ENCODE measurements at places on chromosomes 13 and 19.

DNA sequence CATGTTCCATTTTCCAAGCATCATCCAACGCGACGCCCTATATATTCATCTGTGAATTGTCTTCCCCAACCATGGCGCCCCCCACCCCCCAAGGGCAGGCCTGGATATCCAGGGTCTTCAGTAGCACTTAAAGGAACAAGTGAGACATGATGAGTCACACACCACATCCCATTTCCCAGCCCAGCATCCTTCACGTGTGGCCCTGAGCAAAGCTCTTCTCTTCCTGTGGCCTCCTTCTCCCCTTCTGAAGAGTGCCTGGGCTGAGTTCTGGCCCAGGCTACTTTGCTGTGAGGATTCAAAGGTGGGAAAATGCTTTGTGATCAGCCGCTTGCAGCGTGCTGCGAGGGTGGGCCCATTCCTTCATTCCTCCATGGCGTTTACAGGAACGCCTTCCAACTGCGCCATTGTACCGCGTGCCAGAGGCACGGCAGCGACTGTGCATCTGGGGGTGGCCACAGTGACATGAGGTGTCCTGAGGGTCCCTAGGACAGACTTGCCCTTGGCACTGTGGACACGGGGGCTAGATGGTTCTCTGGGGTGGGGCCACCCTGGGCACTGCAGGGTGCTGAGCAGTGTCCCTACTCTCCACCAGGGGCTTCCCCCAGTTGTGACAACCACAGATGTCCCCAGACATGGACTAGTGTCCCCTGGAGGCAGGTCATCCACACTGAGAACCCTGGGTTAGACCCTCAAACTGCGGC is 11.7 kb downstream of the PLIN4 start:
- DNase-seq, result peak; percentile 57
- no peak overlapping the region for H3K27ac ChIP-seq
- H3K4me1 ChIP-seq, result peaks cover 4% of the 10 kb centered on the region
- H3K36me3 ChIP-seq, result peaks cover 8% of the 10 kb centered on the region

- H3K36me3 ChIP-seq, result peaks cover 70% of the 10 kb centered on the region
- no peak overlapping the region for H3K27ac ChIP-seq
- H3K4me1 ChIP-seq, result peaks cover 12% of the 10 kb centered on the region
- no peak overlapping the region for H3K4me3 ChIP-seq
- no peaks in the 10 kb centered on the region for H3K27me3 ChIP-seq
- DNase-seq, result no peak
Measured at GRCh38 chr19:46378268-46378667, 31.4 kb downstream of the PPP5C start.

DNA sequence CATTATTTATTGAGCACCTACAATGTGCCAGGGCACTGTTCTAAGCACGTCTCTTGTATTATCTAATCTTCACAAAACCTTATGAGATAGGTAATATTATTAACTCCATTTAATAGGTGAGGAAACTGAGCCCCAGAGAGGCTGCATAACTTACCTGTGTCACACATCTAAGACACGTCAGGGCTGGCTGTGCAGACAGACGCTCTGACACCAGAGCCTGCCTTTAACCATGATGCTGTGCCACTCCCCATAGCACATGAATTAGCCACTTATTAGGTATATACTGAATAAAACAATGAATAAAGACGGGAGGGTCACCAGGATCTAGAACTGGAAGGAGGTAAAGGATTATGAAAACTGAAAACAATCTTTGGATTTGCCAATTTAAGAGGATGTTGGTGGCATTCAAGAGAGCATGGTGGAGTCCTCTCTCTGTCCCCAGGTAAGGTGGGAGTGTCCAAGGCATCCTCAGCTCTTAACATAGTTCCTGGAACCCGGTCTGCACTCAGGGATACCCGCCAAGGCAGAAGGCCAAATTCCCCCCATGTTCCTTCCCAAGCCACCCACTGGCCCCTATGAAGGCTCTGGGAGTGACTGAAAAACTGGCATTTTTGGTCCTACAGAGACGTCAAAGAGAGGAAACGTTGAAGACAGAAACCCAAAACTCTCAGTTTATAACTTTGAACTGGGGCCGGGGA is 479.7 kb downstream of the FOXO1 start:
- no peak overlapping the region for H3K27ac ChIP-seq
- H3K27me3 ChIP-seq, result no peaks in the 10 kb centered on the region
- no peak overlapping the region for H3K4me3 ChIP-seq
- H3K4me1 ChIP-seq, result peaks cover 14% of the 10 kb centered on the region
- H3K36me3 ChIP-seq, result no peaks in the 10 kb centered on the region
- DNase-seq, result no peak

GRCh38 chr13:111664696-111665095 is 344.3 kb downstream of the TEX29 start:
- H3K36me3 ChIP-seq, result no peaks in the 10 kb centered on the region
- no peak overlapping the region for H3K4me3 ChIP-seq
- H3K27ac ChIP-seq, result no peak overlapping the region
- no peaks in the 10 kb centered on the region for H3K4me1 ChIP-seq

GRCh38 chr13:95146486-95146885 is 154.8 kb downstream of the ABCC4 start:
- peaks cover 7% of the 10 kb centered on the region for H3K4me1 ChIP-seq
- no peak overlapping the region for H3K4me3 ChIP-seq
- H3K27me3 ChIP-seq, result no peaks in the 10 kb centered on the region

- peak; percentile 5 for DNase-seq
- H3K27me3 ChIP-seq, result peaks cover 43% of the 10 kb centered on the region
- no peak overlapping the region for H3K27ac ChIP-seq
- H3K4me1 ChIP-seq, result no peaks in the 10 kb centered on the region
Measured at GRCh38 chr19:41997851-41998229, 3.8 kb upstream of the ATP1A3 start.

- no peak overlapping the region for H3K27ac ChIP-seq
- DNase-seq, result no peak
- H3K27me3 ChIP-seq, result no peaks in the 10 kb centered on the region
- H3K4me1 ChIP-seq, result no peaks in the 10 kb centered on the region
Measured at GRCh38 chr13:43802511-43802910, 15.7 kb upstream of the ENOX1 start.

GRCh38 chr13:27353166-27353583 is 71.2 kb upstream of the GTF3A start:
- H3K36me3 ChIP-seq, result no peaks in the 10 kb centered on the region
- H3K27me3 ChIP-seq, result no peaks in the 10 kb centered on the region
- no peaks in the 10 kb centered on the region for H3K4me1 ChIP-seq

DNA sequence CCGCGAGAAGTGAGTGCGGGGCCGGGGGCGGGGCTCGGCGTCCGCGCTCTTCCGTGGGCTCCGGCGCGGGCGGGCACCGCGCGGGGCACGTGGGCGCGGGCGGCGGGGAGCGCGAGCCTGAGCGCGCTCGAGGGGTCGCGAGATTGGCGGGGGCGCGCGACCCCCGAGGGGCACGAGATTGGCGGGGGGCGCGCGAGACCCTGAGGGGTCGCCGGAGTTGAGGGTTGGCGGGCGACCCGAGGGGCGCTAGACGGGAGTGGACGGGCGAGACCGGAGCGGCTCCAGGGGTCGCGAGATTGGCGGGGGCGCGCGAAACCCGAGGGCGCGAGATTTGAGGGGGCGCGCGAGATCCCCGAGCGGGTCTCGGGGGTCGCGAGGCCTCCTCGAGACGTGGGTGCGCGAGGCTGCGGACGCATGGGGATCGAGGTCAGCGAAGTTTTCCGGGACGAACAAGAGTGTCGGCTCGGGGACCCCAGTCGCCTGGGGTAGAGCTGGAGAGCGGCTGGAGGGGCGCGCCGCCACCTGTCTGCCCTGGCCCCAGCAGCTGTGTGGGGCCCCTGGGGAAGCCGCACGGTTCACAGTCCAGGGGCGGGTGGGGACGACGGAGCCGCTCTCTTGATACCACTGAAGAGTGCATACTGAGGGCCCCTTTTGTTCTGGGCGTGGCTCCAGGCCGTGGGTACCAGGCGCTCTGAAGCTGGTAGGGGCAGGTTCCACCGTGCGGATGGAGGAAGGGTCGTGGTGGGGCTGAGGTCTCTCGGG is 682 bp downstream of the SSBP4 start:
- H3K36me3 ChIP-seq, result no peaks in the 10 kb centered on the region
- H3K4me1 ChIP-seq, result peaks cover 69% of the 10 kb centered on the region
- no peak for DNase-seq
- H3K4me3 ChIP-seq, result peak overlapping the region; percentile 48
- no peaks in the 10 kb centered on the region for H3K27me3 ChIP-seq

DNA sequence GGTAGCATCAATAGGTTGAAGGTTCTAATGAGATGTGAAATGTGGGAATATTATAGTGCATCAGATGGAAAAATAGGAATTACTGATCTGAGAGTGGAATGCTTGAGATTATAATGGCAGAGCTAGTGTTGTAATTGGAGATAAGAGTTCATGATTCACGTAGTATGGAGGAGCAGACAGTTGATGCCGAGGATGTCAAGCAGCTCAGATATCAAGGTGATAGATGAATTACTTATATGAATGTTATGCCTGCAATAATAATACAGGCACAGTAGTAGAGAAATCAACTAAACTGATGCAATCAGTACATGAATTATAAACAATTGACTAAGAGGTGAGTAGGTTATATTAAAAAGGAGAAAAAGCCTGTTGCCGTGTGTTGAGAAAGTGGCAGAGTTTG is 793.2 kb upstream of the GPC6 start:
- no peaks in the 10 kb centered on the region for H3K36me3 ChIP-seq
- no peaks in the 10 kb centered on the region for H3K27me3 ChIP-seq
- no peak overlapping the region for H3K4me3 ChIP-seq
- H3K4me1 ChIP-seq, result no peaks in the 10 kb centered on the region
- DNase-seq, result no peak

DNA sequence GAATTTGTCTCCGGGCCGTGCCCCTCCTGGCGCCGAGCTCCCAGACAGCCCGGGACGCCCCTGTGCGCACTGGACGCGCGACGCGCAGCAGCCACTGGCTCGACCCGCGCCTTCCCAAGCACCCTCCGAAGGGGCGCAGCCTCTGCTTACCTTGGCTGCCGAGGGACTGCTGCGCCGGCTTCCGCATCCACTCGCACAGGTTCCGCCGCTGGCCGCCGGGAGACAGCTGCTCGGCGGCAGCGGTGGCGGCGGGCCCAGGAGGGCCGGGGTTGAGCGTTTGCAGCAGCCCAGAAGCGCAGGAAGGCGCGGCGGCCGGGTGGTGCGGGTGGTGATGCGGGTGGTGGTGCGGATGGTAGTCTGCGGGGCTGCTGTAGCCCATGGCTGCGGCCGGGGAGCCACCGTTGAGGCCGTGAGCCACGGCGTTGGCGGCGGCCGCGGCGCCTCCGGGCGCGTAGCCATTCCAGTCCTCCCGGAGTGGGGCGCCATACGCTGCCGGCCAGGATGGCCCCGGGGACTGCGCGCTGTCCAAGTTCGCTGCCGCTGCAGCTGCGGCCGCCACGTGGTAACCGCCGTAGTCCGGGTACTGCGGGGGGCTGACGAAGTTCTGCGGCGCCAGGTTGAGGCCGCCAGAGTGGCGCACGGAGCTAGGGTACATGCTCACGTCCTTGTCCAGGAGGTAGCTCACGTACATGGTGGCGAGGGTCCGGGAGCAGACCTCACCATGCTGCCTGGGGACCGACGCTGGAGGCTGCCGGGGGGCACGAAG is 616 bp downstream of the CDX2 start:
- H3K4me3 ChIP-seq, result peak overlapping the region; percentile 62
- H3K4me1 ChIP-seq, result peaks cover 37% of the 10 kb centered on the region
- no peak overlapping the region for H3K27ac ChIP-seq
- DNase-seq, result peak; percentile 68
- peaks cover 51% of the 10 kb centered on the region for H3K27me3 ChIP-seq

DNA sequence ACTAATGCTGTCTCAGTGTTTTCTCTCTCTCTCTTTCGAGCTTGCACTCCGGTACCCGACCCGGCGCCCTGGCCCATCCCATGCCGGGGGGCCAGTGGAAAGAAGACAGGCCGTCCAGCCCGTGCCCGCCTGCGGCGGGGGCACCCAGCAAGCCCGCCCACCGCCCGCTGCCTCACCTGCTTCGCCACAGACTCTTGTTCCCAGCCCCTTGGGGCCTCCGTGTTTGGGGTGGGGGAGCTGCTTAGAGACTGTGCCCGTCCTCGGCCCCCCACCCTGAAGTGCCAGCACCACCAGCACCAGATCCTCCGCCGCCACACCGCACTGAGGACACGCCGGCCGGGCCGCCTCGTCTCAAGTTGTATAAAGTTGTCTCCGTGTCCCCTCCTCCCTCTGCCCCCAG is 2.4 kb downstream of the LENG9 start:
- no peak overlapping the region for H3K27ac ChIP-seq
- no peak overlapping the region for H3K4me3 ChIP-seq
- no peak for DNase-seq
- H3K36me3 ChIP-seq, result peaks cover 59% of the 10 kb centered on the region

DNA sequence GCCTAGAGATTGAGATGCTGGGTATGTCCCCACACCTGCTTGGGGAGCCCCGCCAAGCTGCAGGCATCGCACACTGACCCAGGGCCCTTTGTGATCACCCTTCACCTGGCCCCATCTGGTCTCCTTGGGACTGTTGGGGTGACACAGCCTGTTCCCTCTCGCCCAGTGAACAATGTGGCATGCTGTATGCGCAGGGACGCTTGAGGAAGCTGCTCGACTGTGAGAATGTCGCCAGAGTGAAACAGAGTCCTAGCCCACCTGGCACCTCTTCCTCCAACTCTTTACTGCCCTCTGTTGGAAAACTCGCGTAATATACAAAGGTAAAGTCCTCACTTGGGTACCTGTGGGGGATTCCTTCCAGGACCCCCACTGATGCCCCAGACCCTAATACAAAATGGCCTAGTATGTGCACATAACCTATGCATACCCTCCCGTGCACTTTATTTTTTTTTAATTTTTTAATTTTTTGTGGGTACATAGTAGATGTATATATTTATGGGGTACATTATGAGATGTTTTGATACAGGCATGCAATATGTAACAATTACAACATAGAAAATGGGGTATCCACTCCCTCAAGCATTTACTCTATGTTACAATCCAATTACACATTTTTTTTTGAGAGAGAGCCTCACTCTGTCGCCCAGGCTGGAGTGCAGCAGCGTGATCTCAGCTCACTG is 9.0 kb downstream of the BLOC1S3 start:
- no peaks in the 10 kb centered on the region for H3K27me3 ChIP-seq
- H3K36me3 ChIP-seq, result no peaks in the 10 kb centered on the region
- DNase-seq, result peak; percentile 67
- no peak overlapping the region for H3K4me3 ChIP-seq
- no peak overlapping the region for H3K27ac ChIP-seq
- peaks cover 12% of the 10 kb centered on the region for H3K4me1 ChIP-seq

- H3K36me3 ChIP-seq, result no peaks in the 10 kb centered on the region
- peak overlapping the region; percentile 16 for H3K4me3 ChIP-seq
- DNase-seq, result peak; percentile 65
- peaks cover 52% of the 10 kb centered on the region for H3K4me1 ChIP-seq
- no peaks in the 10 kb centered on the region for H3K27me3 ChIP-seq
Measured at GRCh38 chr13:39892721-39893685, 237.5 kb downstream of the COG6 start.

DNA sequence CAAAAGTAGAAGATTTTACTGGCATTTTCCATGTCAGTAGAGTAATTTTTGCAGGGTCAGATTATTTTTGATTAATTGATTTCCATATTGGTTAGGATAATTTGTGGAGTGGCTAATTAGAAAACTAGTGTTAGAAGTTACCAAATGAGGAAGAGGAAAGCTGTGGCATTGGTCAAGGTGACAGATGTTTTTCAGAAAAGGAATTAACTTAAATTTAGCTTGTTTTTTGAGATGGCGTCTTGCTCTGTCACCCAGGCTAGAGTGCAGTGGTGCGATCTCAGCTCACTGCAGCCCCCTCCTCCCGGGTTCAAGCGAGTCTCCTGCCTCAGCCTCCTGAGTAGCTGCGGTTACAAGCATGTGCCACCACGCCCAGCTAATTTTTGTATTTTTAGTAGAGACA is 28.8 kb downstream of the LSM14A start:
- no peak overlapping the region for H3K4me3 ChIP-seq
- no peaks in the 10 kb centered on the region for H3K27me3 ChIP-seq
- H3K27ac ChIP-seq, result no peak overlapping the region
- H3K36me3 ChIP-seq, result peaks cover 28% of the 10 kb centered on the region
- peak; percentile 4 for DNase-seq

- DNase-seq, result peak; percentile 62
- no peak overlapping the region for H3K27ac ChIP-seq
- no peak overlapping the region for H3K4me3 ChIP-seq
- H3K4me1 ChIP-seq, result peaks cover 33% of the 10 kb centered on the region
- H3K27me3 ChIP-seq, result no peaks in the 10 kb centered on the region
Measured at GRCh38 chr19:4369109-4369887, 25.9 kb downstream of the MPND start.
